ENCODE measurements at places on chromosomes 2 and 18.

GRCh38 chr2:23427976-23428375 is 43.0 kb downstream of the KLHL29 start:
- no peak for DNase-seq

DNA sequence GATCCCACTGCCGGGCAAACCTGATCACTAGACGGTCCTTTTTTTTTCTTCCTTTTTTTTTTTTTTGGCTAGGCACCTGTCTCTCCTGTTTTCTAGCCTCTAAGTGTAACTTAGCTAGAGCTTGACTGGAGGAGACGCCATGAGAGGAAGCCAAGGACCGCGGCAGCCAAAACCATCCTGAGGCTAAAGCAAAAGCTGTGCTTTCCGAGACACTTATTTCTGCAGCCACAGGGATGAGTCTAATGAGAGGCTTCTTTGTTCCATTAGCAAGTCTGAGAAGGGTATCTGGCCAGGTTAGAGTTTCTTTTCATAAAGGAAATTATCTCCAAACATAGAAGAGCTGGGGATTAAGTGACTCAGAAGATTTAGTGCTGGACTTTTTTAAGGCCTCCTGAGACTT is 7.3 kb upstream of the CXCR4 start:
- no peak for DNase-seq

DNA sequence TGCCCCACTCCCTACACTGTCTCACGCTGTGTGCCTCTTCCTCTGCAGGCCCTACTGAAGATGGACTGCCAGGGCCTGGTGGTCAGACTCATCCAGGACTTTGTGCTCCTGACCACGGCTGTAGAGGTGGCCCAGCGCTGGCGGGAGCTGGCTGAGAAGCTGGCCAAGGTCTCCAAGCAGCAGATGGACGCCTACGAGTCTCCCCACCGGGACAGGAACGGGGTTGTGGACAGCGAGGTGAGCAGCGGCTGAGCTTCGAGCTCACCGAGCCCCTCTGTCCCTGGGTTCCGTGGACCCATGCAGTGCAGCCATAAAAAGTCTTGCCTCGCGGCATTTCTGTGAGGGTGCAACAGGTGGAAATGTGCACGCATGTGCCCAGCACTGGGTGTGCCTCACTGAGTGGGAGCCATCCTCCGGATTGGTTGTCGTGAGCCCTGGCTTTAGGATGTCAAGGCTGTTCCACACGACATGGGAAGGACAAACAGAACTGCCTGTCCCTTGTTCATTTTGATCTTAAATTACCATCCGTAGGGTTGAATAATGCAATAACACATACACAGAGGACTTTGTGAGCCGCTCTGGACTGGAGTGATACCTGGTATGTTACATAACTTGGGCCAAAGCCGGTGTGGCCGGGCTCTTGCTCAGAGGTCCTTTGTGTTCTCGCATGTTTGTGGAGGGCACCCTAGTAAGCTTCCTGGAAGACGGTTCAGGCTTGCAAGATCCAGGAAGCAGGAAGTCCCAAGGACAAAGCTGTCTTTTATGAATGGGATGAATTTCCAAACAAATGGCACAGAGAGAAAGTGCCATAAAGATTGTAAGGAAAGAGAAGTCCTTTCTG is 100.9 kb downstream of the SH3BP4 start:
- DNase-seq = no peak

- DNase-seq = no peak
Observed at GRCh38 chr2:74441690-74442482, at the start of gene RTKN. Gene RTKN, minus strand, starts transcription at chr2:74441937. Its CDS starts 121 bp downstream, at chr2:74441816.

DNA sequence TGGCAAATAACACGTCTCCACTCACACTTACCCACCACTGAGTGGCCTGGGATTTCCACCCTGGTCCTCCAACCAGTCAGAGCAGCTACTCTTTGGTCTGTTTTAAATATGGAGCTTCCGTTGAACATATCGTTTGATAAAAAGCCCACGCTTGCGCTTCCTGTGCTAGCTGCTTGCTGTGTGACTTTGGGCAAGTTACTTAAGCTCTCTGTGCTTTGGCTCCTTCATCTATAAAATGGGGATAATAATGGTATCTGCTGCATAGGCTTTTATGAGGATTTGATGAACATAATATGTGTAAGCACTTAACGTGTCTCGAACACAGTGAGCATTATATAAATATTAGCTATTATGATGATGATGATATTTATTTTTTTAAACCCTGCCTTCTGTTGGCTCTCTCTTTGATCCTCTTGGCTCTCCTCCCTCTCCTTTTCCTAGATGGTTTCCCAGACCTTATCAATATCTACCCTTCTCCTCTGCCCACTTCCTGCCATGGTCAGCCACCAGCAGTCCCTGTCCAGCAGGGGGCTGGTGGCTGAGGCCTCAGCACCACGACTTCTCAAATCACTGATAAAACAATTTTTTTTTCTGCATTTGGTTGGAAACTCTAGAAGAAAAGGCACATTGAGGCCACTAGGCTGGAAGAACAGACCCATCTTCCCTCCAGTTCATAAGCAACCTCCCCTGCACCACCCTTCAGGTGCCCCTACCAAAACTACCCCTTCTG is 191.9 kb downstream of the LOXHD1 start:
- no peak for DNase-seq

- DNase-seq = peak; percentile 43
Observed at GRCh38 chr2:13714466-13714865, 918.1 kb upstream of the LRATD1 start.

GRCh38 chr2:23578964-23579671 is 194.1 kb downstream of the KLHL29 start:
- DNase-seq = no peak

GRCh38 chr2:200763422-200763821 is 48.3 kb upstream of the BZW1 start:
- no peak for DNase-seq

- DNase-seq = no peak
Observed at GRCh38 chr2:50658883-50659282, 373.0 kb downstream of the NRXN1 start.

All from HCEC 1CT (cell line).